ENCODE measurements at places on chromosomes 7 and 10.

- no peak for DNase-seq
These were observed 287.5 kb upstream of the NPVF start for GRCh38 chr7:25515633-25516275.

DNA sequence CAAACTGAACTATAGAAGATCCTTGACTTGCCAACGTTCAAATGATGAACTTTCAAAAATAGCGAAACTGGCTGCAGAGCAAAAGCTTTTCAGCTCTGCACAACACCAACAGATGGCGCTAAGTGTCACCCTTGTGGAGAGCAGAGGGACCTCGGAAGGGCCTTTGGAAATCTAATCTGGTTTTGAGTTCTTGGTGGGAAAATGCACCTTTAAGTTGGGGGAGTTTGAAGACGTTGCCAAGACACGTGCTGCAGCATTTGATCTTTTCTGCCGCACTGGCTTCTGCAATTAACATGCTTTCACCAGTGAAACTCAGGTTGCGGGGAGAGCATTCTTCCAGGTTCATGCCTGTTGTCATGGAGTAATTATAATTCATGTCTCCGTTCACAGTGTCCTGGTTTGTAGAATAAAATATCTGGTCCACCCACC, 26.3 kb upstream of the WDR11 start:
- DNase-seq: no peak

DNA sequence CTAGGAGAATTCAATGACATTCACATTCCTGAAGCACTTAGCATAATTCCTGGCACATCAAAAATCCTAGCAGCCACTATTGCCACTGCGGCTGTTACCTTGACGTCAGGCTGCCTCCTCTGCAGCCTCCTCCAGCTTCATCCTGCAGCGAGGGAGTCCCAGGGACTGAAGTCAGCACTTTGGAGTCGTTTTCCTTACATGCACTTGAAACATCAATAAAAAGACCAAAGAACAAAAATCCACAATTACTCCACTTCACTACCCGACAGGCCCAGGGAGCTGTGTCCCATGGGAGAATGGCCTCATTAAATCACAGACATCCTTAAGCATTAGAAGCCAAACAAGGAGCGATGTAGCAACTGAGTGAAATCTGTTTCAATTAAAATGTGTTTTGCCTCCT, 48.6 kb upstream of the NANOS1 start:
- peak; percentile 8 for DNase-seq

- DNase-seq: no peak
These were observed 118.7 kb downstream of the C10orf105 start for GRCh38 chr10:71600849-71601248.

DNA sequence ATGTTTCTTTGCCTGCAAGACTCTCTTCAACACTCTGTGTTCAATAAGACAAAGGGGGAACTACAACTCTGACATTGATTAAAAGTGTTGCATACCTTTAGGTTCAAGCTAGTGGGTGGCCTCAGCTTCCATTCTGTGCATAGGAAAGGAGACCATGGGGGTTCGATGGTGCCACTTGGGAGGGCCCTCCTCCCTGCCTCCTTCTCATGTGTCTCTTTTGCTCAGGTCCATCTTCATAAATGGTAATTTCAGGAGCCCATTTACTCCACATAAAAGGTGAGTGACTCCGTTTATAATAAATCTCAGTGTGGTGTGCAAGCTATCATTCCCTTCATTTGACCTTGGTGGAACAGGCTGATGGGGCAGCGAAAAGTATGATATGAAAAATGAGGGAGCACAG, 285.1 kb downstream of the LRMDA start:
- DNase-seq: no peak

- DNase-seq: no peak
These were observed 209.5 kb downstream of the GLRX3 start for GRCh38 chr10:130345728-130346127.

DNA sequence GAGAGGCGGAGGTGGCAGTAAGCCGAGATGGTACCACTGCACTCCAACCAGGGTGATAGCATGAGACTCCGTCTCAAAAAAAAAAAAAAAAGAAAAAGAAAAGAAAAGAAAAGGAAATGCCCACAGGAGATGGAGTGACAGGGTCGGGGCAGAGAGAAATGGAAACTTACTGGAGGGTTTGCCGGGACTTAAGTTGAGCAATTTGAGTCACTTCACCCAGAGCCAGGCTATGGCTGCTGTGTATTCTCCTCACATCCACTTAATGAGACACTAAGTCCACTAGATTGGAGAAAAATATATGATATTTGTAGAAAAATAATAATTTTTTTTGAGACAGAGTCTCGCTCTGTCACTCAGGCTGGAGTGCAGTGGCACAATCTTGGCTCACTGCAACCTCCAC, 4.6 kb upstream of the PFKFB3 start:
- DNase-seq: no peak

DNA sequence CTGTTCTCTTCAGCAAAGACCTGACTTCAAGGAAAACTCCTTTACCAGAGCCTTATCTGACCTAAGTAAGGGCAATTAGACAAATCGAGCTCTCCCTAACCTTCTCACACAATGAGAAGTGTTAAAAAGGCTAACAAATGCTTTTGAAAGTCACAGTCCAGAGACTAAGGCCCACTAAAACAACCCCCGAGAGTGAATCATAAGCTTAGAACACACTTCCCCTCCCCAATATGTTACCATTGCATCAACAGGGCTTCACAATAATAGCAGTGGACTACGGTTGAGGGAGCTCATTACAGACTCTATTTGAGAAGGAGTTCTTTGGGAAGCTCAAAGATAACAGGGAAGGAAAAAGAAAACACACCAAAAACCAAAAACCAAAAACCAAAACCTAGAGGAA, 28.6 kb upstream of the ZEB1 start:
- DNase-seq: no peak

DNA sequence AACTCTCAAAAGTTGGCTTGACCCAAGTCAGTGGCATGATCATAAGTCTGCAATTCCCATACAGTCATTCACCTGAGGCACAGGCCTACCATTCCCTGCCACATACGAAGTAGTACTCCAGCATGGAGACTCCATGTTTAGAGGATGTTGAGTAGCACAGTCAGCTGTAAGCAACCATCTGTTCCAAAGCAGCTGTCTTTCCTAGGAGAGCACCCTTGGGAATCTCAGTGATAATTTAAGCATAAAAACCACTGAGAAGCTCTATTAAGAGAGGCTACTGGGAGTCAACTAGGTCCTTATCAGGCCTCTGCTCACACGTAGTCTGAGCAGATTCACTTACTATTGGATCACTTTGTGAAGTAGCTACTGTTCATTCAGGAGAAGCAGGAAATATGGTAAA, 61.6 kb upstream of the UNC5B start:
- peak; percentile 12 for DNase-seq
